ENCODE measurements at places on chromosomes 13 and 19.

DNA sequence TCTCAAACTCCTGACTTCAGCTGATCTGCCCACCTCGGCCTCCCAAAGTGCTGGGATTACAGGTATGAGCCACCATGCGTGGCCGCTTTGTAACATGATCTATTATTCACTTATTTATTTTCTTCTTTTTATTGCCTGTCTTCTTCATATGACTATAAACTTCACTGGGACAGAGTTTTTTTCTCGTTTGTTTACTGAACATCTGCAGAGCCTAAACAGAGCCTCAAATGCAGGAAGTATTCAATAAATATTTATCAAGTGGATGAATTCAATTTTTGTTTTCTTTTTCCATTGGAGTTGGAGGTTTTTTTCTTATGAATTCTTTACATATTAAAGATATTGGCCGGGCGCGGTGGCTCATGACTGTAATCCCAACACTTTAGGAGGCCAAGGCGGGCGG is 54.7 kb downstream of the SKA3 start:
- no peak for DNase-seq

GRCh38 chr13:68736961-68737360 is 1370.7 kb upstream of the ATXN8OS start:
- no peak for DNase-seq

DNA sequence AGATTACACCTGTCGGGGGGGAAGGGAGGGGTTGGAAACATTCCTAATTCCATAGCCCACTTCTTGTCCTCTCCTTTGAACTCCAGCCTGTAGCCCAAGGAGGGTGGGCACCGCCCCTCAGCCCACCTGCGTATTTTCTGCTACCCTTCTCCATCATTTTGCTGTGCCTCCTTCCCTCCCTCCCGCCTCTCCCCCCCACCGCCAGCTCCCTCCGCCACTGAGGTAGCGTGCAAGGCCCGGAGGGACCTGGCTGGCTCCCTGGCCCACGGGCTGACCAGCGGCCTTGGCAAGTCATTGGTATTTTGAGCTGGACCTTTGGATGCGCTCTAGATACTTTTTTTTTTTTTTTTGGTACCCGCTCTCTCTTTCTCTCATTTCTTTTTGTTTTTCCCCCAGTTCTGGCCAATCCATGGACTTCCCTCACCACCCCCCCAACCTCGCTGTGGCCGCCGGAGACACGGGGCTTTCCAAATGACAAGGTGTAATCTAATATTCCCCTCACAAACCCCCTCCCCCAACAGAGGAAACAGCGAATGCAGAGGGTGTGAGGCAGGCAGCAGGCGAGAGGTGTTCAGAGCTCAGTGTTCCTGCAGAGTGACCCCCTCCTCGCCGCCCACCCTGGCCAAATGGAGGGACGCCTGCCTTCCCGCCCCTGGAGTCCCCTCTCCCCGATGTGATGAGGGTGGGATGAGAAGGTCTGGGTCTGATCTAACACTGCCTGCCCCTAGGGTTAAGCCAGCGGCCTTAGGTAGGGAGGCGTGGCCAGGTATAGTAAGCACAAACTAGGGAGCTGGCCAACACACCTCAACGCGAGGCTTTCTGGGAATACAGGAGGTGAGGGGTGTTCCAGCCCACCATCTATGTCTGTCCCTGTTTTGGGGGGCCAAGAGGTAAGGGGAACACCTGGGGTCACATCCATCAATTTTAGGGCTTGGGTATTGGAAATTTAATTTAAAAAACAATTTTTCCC is 89.2 kb downstream of the PTPRS start:
- DNase-seq, result no peak

DNA sequence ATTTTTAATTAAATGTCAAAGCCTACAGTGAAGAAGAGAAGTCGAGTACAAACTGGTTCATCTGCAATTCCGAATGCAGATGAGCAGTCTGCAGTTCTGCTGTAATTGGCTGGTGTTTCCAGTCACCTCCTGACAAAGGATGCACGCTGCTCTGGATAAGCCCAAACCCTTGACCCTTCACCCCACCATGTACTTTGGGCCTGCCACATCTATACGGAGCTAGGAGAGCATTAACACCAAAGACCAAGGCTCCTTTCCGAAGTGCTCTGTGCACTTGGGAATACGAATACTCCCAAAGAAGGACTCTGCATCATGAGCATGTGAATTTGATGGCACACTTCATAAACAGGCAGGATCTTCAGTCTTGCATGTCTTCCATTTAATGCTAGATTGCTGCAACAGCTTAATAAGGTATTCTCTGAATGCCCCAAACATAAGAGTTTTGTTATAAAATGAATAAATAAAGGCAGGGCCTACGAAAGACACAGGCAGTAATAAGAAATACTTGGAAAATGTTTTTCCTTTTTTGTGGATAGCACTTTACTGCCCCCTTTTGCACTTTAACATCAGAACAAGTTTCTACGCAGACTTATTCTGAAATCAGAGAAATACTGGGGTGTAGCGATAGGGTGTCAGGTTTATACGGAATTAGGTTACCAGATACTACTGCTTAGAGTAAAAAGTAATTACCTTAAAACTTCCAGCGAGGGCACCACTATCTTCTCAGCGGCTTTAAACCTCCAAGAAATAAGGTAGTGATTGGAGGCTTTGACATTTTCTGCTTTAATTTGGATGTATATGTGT is 15.0 kb downstream of the EFNB2 start:
- DNase-seq, result no peak

- no peak for DNase-seq
Measured at GRCh38 chr13:23081220-23081619, 99.6 kb upstream of the SGCG start.

DNA sequence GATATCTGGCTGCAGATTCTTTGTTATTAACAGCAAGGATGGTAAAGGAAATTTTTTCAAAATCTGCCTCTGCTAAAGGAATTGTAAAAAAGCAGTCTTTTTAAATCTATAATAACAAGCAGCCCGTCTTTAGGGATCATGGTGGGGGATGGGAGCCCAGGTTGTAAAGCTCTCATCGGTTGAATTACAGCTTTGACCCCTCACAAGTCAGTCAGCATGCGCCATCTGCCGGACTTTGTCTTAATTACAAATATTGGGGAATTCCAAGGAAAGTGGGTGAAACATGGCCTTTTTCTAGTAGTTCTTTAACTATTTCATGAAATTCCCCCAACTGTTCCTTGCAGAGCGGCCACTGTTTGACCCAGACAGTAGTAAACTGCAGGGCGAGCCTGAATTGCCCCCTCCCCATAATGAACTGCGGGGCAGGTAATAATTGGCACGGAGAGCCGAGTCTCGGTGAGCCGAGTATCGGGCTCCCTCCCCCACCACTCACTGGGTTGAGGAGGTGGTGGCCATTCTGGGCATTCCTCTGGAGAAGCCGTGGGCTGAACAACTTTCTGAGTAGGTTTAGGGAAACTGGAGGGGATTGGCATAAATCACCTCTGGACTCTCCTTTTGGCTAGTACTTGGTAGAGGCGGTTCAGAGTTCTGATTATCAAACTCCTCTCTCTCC is 11.6 kb downstream of the ZNF578 start:
- DNase-seq, result no peak

DNA sequence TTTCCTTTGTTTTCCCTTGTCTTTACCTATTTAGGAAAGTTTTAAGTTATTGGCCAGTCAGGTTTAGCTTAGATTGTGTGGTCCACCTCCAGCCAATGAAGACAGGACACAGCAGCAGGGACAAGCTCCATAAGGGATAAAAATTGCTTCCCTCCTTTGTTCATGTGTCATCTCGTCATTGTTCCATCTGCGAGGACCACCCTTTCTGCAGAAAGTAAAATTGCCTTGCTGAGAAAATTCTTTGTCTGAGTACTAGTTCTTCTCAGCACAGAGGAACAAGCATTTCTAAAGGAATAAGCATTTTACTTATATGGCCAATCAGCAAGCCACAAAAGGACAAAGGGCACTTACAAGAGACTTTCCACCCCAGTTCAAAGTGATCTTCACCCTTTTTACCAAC is 11.4 kb downstream of the ZNF560 start:
- no peak for DNase-seq

GRCh38 chr13:23739596-23739995 is 149.6 kb downstream of the MIPEP start:
- no peak for DNase-seq

DNA sequence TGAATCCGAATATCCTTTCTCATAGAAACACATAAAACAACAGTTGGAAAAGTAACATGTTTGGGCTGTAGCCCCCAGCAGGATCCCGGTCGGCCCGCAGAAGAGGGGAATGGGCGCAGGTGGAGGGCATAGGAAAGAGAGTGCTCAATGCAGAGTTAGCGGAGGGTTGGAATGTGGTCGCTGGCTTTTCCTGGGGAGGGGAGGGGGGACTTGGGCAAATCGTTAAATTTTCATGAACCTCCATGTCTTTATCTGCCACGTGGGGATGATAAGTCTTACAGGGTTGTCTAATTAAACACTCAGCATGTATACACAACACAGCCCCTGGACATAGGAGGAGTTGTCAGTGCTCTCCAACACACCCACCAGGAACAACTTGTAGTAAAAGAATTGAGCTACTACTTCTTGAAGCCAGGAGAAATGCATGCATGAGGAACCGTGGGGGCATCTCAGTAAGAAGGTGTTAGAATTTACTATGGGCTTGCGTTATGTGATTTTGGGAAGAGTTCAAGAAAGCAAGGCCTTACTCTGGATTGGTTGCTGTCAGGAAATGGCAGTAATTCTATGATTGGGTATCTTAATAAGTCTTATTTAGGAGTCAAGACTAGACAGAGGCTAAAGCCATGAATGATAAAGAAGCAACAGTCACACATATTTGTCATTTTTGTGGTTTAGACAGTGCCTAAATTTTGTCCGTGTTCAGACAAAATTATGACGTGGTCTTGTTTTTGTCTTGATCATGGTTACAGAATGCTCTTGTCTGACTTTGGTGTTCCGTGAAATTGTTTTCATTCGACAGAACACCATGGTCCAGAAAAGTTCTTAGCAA is 671 bp upstream of the SLC46A3 start:
- no peak for DNase-seq

- no peak for DNase-seq
Measured at GRCh38 chr13:44872751-44873150, 116.5 kb downstream of the NUFIP1 start.

- no peak for DNase-seq
Measured at GRCh38 chr13:70375718-70376117, 267.5 kb upstream of the KLHL1 start.

- no peak for DNase-seq
Measured at GRCh38 chr13:34364633-34365032, 546.7 kb downstream of the RFC3 start.

DNA sequence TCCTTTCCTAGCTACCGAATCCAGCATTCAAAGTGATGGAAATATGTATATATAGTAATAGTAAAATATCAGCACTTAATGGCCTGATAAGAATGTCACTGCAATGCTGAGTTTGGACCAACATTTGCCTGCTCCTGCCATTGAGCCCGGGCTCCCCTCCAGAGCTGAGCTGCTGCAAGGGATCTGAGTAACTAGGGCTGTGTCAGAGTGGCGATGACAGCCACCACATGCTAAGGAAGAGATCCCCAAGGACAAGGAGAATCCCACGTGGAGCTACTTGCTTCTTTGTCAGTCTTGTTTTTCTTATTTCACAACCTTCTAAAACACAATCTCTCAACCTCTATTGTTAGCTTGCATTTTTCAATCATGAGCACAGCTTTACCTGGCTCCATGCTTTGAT is 19.5 kb upstream of the ALOX5AP start:
- DNase-seq, result no peak

GRCh38 chr13:46796515-46797474 is at the start of gene ESD:
Gene ESD, minus strand, starts transcription at chr13:46797161. Its CDS starts 5,748 bp downstream, at chr13:46791413.
- peak; percentile 79 for DNase-seq

DNA sequence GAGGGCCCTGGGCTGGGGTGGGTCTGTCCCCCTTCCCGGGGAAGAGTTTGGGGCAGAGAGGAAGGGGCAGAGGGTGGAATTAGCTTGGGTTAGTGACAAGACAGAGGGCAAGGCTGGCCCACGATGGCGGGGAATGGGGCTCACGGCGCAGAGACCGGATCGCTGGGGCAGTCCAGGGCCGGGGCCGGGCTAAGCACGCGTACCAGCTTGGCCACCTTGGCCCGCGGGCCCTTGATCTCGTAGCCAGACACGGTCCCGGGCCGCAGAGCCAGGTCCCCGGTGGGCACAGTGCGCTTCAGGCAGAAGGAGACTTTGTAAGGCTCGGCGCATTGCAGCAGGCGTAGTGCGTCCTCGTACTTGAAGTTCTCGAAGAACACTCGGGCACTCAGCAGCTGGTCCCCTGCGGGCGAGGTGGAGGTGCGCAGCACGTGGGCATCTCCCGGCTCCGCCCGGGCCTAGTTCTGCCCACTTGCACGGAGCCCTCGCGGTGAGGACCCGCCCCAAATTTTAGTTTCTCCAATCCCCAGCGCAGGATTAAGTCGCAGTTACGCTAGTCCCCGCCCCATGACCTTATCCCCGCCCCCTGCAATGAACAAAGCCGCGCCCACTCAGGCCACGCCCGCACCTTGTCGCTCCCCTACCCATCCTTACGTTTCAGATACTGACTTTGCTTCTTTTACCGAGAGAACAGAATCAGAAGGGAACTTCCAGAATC is 8.6 kb upstream of the HIPK4 start:
- DNase-seq, result no peak

- no peak for DNase-seq
Measured at GRCh38 chr19:21611659-21612402, 106.4 kb downstream of the ZNF429 start.

GRCh38 chr13:26541678-26542568 is 15.6 kb upstream of the WASF3 start:
- DNase-seq, result no peak

- DNase-seq, result no peak
Measured at GRCh38 chr19:5558101-5558621, 9.6 kb downstream of the TINCR start.

- no peak for DNase-seq
Measured at GRCh38 chr13:93496985-93497673, 270.5 kb downstream of the GPC6 start.

DNA sequence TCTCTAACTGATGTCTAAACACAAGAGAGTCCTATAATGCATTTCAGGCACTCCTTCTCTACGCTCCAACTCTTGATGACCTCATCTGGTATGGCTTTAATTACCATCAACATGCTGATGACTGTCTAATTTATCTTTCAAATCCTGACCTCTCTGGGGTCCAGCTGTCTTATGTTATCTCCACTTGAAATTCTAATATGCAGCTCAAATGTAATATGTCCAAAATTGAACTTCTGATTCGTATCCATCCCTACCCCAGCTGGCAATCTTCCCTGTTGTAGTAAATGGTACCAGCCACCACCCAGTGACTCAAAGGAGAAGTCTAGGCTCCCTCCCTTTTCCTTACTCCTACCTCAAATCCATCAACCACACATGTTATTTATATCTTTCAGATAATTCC is 288.0 kb upstream of the SLC10A2 start:
- DNase-seq, result no peak

DNA sequence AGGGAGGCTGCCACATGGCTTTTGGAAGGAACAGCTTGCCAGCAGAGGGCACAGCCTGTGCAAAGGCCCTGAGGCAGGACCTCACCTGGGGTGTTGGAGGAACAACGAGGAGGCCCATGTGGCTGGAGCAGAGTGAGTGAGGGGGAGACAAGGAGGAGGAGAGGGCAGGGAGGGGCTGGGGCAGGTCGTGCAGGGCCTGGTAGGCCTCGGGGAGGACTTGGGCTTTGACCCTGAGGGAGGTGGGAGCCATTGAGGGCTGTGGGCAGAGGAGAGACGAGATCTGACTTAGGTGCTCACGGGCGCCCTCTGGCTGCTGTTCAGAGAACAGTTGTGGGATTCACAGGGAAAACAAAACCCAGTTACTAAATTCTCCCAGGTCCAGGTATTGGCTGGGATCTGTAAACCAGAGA is 25.2 kb downstream of the ZNRF4 start:
- DNase-seq, result no peak

- DNase-seq, result no peak
Measured at GRCh38 chr13:49502954-49503353, 7.2 kb downstream of the PHF11 start.

Measured in AG09319 (cell line).